ENCODE measurements at places on chromosomes 6 and 20. TPM values are rescaled to one million over a fixed set of nuclear protein-coding genes. Genes with fewer than 3 reads are reported as not detected.

The APMAP gene
- 122 TPM for total RNA-seq

The SYNJ2 gene
- 70.4 TPM for total RNA-seq

The AKAP7 gene
- 3.6 TPM for total RNA-seq

The RSPO4 gene
- total RNA-seq = not detected

The VSTM2L gene
- not detected for total RNA-seq

The MAS1 gene
- total RNA-seq = not detected

The TINAG gene
- 0.32 TPM for total RNA-seq

The RAET1L gene
- not detected for total RNA-seq

The PBOV1 gene
- not detected for total RNA-seq

The TDRD6 gene
- not detected for total RNA-seq

The RSPO3 gene
- total RNA-seq = 5.8 TPM

The GRIK2 gene
- total RNA-seq = not detected

The APOBEC2 gene
- total RNA-seq = not detected

The TMEM239 gene
- total RNA-seq = not detected

The OLIG3 gene
- not detected for total RNA-seq

The DAAM2 gene
- not detected for total RNA-seq

The TFAP2A gene
- total RNA-seq = 0.32 TPM

The TP53TG5 gene
- not detected for total RNA-seq

Measured in epithelial cell of umbilical artery (primary cell).